ENCODE measurements at places on chromosomes 1 and 21. TPM values are rescaled to one million over a fixed set of nuclear protein-coding genes. Genes with fewer than 3 reads are reported as not detected.

DNA sequence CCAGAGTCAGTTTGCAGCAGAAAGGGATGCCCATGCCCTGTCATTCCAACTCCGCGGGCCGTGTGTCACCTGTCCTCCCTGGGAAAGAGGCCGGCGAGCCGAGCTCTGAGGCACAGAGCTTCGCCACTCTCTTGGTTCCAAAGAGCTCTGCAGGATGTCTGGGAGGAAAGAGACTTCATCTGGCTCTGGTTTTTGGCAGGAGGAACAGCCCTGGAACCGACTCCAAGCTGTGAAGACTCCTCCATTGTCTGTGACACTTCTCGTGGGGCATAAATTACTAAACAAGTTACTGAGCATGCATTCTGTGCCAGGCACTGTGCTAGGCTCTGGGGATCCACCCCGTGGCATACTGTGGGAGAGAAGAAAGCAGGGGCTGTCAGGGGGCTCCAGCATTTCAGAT lies 3.9 kb upstream of the FAM151A start:
- no peak for DNase-seq

- peak; percentile 55 for DNase-seq
These were observed 19.4 kb downstream of the RRP15 start for GRCh38 chr1:218304281-218305039.

GRCh38 chr1:115251340-115251748 lies 86.7 kb downstream of the NGF start:
- no peak for DNase-seq

DNA sequence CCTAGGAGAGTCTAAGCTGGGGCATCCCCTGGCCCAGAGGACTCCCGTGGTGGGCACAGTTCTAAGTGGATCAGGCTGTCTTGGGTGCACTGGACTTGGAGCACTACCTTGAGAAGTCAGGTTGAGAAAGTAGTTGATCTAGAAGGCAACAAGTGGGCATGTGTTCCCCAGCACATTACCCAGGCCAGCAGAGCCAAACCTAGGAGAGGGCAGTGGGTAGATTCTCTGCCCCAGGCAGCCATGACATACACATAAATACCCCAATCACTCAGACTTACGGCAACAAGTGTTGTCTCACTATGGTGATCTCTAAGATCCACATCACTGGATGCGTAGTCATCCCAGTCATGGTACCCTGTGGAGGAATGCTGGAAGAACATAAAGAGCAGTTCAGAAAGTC lies 1.6 kb upstream of the PMF1 start:
- no peak for DNase-seq

The SLC9A1 gene
- 27.6 TPM for total RNA-seq

The CATSPERE gene
- 0.20 TPM for total RNA-seq

The AXDND1 gene
- total RNA-seq: 0.69 TPM

The NMNAT2 gene
- total RNA-seq: 5.1 TPM

The CD1B gene
- not detected for total RNA-seq

Data from endodermal cell (in vitro differentiated cells).